Stimulated activated CD4-positive, alpha-beta T cell treated with anti-CD3 and anti-CD28 coated beads, Interleukin-1b, Interleukin-23, amount 100 ng/mL, for 4 hours (primary cell): ENCODE measurements at places on chromosomes 4 and X.

DNA sequence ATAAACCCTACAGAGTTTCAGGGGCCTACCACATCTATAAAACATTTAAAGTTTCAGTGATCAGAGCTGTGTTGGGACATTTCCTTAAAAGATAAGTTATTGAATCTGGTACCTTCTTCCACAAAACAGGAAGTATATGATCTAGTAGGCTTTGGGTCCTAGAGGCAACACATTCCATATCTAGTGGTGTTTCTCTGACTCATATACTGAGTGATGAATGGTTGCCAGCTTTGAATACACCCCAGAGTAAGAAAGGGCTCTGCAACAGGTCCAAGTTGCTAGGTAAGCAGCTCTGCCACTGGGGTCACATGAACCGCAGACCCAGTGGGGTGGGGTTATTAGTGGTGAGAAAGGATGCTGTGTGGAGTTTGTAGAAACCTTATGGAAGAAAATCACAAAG lies 32.4 kb upstream of the BLTP1 start:
- no peak for DNase-seq

- DNase-seq, result no peak
Measured at GRCh38 chr4:52846502-52846901, 15.6 kb upstream of the RASL11B start.

DNA sequence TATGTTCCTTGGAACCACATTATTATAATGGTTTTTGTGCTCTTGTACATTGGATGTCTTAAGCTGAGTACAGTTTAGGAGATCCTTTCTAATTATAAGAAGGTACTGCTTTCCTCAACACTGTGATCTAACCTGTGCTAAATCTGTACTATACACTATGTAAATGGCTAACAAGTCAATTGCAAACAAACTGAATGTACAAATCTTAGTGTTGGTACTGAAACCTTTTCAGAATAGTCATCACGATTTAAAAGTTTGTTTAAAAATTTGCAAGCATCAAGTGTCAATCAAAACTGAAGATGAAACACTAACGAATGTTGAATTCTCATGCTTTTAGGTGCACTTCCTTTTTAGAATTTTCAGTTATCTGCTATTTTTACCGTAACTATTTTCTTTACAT lies 2090.4 kb upstream of the TENM3 start:
- no peak for DNase-seq

- no peak for DNase-seq
Measured at GRCh38 chr4:180009316-180009715, 2233.9 kb upstream of the TENM3 start.

GRCh38 chr4:56464581-56464980 lies 2.8 kb upstream of the SRP72 start:
- no peak for DNase-seq

DNA sequence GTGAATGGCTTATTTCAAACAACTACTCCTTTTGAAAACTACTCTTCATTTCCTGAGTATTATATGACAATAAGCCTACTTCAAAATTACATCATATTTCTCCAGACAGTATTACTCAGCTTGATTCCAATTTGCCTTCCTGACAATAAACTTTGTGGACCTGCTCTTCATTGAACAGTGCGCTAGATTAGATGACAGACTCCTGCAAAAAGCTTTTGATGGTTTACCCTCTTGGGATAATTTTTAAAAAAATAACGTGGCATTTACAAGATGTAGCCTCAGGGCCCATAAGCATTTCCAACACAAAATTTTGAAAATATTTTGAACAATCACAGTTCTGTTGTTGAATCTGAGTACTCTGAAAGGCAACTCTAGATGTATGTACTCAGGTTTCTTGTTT lies 25.9 kb downstream of the MGAT4D start:
- DNase-seq, result no peak

GRCh38 chr4:132683957-132684356 lies 465.1 kb upstream of the PCDH10 start:
- no peak for DNase-seq

- no peak for DNase-seq
Measured at GRCh38 chr4:18052158-18052557, 30.6 kb upstream of the LCORL start.

- DNase-seq, result no peak
Measured at GRCh38 chr4:30755346-30755745, 35.2 kb downstream of the PCDH7 start.

GRCh38 chrX:134734466-134734952 lies 76.2 kb upstream of the PLAC1 start:
- DNase-seq, result no peak

GRCh38 chrX:12325171-12325570 lies 186.9 kb downstream of the FRMPD4 start:
- DNase-seq, result no peak

DNA sequence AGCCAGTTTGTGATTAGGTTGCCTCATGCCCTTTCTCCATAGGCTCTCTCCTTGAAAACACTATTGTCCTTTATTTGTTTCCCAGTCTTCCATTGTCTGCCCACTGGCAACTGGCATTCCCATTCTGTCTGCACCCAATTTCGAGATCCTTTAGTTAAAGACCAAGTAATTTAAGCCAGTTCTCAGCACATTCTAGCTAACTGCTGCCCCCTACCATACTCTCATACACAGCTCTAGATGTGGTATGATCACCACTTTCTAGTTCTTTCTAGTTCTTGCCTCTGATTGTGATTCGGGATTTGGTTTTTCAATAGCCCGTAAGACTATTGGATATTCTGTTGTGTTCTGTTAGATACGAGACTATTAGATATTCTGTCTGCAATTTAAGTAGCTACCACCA lies 135.8 kb upstream of the TRPC5 start:
- no peak for DNase-seq

DNA sequence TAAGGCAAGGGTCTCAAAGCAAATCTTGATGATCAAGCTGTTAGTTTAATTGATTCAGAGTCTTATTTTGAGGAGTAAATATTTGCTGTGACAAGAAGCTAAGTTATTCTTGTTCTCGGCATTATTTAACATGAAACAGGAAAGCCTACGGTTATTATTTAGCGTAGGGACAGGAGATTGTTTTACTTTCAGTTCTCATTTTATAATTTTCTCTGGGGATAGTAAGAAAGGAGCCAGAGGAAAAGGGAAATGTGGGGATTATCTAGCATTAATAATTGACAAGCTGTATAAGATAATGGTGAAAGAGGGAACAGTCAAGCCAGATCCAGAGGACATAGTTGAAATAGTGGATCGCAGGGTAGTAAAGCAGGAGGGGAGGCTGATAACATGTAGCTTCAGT lies 39.7 kb upstream of the PARM1 start:
- DNase-seq, result no peak

GRCh38 chr4:95156452-95156765 lies 392.4 kb downstream of the UNC5C start:
- DNase-seq, result no peak

- DNase-seq, result no peak
Measured at GRCh38 chrX:55522596-55523276, 33.1 kb upstream of the USP51 start.

DNA sequence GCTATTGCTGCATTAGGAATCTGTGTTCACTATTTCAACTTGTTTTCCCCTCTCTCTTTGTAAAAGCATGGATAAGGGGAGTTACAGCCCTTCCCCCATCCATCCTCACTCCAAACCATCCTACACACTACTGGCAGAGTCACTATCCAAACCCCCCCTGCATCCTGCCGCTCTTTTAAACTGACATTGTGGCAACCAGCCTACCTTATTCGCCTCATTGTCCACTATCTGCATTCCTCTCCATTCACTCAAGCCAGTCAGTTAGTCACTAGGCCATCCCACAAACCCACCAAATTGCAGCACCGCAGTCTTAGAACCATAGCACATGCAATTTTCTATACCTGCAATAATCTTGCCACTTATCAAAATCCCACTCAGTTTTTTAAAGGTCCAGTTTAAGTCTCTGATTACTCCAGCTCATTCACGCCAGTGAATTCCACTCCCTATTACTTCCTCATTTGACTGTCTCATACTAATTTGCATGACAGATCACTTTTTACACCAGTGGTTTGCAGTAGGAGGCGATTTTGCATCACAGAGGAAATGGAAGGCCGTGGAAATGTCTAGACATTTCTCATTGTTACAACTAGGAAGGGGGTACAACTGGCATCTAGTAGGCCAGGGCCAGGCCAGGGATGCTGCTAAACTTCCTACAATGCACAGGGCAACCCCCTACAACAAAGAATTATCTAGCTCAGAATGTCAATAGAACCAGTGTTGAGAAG lies 181.8 kb downstream of the HS6ST2 start:
- no peak for DNase-seq

DNA sequence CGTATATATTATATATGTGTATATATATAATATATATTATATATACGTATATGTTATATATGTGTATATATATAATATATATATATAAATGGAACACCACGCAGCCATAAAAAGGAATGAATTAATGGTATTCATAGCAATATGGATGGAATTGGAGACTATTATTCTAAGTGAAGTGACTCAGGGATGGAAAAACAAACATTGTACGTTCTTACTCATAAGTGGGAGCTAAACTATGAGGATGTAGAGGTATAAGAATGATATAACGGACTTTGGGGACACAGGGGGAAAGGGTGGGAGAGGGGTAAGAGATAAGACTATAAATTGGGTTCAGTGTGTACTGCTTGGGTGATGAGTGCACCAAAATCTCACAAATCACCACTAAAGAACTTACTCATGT lies 1388.9 kb downstream of the C4orf33 start:
- DNase-seq, result no peak

GRCh38 chr4:2047781-2048581 lies 11.1 kb upstream of the NAT8L start:
- DNase-seq, result no peak

DNA sequence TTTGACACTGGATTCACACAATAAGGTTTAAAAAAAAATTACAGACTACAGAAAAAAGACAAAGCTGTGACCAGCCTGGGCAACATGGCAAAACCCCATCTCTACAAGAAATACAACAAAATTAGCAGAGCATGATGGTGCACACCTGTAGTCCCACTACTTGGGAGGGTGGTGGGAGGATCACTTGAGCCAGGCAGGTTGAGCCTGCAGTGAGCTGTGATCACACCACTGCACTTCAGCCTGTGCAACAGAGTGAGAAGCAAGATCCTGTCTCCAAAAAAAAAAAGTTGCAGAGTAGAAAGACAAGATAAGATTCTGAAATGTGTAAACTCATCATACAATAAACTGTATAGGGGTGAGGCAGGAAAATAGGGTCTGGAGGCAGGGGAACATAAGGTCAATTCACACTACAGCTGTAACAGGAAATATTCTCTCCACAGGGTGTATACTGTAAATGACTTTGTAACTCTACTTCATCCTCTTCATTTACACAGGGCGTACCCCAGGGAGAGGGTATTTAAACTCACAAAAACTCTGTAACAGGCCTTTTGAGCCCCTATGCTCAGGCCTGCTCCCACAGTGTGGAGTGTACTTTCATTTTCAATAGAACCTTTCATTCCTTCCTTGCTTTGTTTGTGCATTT lies 112.6 kb upstream of the MAPK10 start:
- DNase-seq, result no peak

DNA sequence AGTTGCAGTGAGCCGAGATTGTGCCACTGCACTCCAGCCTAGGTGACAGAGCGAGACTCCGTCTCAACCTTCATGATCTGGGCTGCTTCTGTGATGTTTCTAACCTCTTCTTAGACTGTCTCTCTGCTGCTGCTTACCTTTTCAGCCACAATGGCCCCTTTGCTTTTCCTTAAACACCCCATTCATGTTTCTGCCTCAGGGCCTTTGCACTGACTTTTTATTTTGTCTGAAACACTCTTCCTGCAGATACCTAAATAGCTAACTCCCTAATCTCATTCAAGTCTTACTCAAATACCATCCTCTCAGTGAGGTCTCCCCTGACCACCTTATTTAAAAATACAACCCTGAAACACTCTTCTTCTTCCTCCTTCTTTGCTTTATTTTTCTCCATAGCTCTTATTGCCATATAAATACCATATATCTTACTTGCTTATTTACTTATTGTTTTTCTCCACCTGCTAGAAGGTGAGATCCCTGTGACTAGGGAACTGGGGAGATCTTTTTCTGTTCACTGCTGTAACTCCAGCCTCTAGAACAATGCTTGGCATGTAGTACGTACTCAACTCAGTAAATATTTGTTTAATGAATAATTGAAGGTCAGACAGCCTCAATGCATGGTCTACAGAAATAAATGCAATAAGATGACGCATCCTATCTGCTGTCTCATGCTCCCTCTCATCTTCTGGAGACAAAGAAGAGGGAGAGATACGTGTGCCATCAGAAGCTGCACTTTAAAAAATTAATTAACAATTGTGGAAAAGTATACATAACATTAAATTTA lies 43.8 kb upstream of the SETD7 start:
- no peak for DNase-seq

DNA sequence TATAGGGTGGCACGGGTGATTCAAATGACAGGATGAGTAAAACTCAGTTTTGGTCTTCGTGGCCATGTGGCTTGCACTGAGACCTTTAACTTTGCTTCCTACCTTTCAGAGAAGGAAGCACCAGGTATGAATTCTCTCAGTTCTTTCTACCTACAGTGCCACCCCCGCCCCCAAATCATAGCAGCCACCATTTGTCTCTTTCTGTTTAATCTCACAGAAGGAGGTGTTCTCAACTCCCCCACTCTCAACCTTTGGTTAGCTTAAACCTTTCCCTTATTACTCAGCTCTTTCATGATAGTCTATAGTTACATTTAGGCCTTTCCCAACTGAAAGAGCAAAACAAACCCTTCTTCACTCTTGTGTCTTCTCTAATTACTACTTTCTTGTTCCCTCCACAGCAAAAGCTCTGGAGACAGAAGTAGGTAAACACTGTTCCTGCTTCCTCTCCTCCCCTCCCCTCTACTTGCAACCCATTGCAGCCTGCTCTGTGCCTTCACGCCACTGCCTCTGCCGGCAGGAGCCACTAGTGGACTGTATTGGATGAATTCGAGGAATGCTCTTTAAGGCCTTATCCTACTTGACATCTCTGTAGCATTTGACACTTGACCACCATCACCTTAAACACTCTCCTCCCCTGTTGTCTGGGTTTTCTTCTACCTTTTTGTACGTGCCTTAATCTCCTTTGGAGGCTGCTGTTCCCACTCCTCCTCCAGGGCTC lies 123.7 kb downstream of the AFF1 start:
- peak; percentile 34 for DNase-seq

- no peak for DNase-seq
Measured at GRCh38 chr4:53608242-53608641, 17.0 kb upstream of the LNX1 start.

- no peak for DNase-seq
Measured at GRCh38 chr4:24730256-24731001, 64.9 kb upstream of the SOD3 start.

- no peak for DNase-seq
Measured at GRCh38 chrX:39729981-39730661, 367.6 kb downstream of the BCOR start.

GRCh38 chr4:96952610-96953009 lies 1112.7 kb downstream of the PDHA2 start:
- DNase-seq, result no peak

- no peak for DNase-seq
Measured at GRCh38 chr4:153159016-153159415, 45.2 kb upstream of the TRIM2 start.

DNA sequence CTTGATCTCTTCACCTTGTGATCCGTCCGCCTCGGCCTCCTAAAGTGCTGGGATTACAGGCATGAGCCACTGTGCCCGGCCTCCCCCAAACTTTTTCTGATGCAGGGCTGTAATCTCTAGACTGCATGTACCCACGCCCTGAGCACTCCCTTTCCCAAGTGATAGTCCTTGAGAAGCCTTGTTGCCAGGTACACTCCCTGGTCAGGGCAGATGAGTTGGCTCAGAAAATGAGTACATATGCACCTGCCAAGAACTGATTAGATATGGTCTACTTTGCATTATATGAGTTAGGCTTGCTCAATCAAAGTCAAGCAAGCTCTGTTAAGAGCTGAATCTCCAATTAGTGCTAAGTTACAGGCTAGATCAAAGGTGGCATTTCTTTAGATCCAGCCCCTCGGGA lies 20.3 kb downstream of the APOO start:
- no peak for DNase-seq
